ENCODE measurements at places on chromosomes 5 and 9.

DNA sequence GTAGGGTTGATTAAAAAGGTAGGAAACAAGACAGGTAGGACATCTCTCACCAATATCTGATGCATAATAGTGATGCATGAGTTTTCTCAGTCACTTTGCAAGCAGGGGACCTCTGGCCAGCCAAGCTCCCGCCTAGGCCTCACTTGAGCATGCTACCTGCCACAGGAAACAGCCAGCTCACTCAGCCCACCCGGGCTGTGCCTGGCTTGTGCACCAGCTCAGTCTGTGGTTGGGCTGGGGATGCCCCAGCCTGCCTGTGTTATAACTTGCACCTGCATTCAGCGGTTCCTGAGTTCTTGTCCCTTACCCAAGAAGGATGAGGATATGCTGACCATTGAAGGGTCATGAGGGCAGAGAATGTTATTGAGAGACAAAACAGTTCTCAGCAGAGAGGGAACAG, 172.8 kb upstream of the PLCXD3 start:
- no peak overlapping the region for H3K27ac ChIP-seq
- H3K27me3 ChIP-seq = no peaks in the 10 kb centered on the region
- no peak for DNase-seq
- no peak overlapping the region for H3K4me3 ChIP-seq
- no peaks in the 10 kb centered on the region for H3K4me1 ChIP-seq
- no peaks in the 10 kb centered on the region for H3K36me3 ChIP-seq

DNA sequence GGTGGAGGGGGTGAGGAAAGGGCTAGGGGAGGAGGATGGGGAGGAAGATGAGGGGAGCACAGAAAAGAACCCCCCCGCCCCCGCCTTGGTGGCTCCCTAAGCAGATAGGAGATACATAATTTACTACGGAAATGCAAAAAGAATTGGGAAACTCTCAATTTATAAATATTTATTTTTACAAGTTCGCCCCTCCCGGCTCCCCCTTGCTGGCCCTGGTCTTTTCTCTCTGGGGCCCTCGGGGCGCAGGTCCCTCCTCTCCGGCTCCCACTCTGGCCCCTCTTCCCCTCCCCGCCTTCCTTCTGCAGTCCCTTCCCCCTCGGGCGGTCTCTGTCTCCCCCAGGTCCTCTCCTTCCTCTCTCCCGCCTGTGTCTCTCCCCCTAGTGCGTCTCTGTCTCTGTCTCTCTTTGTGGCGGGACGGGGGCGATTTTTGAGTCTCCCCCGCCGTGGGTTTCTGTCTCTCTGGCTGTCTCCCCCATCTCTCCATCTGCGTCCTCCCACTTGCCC, 173.6 kb upstream of the IER5L start:
- no peaks in the 10 kb centered on the region for H3K36me3 ChIP-seq
- DNase-seq = no peak
- H3K27me3 ChIP-seq = no peaks in the 10 kb centered on the region
- H3K4me3 ChIP-seq = peak overlapping the region; percentile 35

- H3K4me1 ChIP-seq = peaks cover 7% of the 10 kb centered on the region
- H3K36me3 ChIP-seq = no peaks in the 10 kb centered on the region
- no peak overlapping the region for H3K27ac ChIP-seq
- DNase-seq = no peak
- H3K4me3 ChIP-seq = no peak overlapping the region
- peaks cover 31% of the 10 kb centered on the region for H3K27me3 ChIP-seq
These were observed 123.1 kb downstream of the PAPPA start for GRCh38 chr9:116276651-116277121.

GRCh38 chr5:94345257-94345656, 273.1 kb downstream of the KIAA0825 start:
- no peaks in the 10 kb centered on the region for H3K4me1 ChIP-seq
- no peak overlapping the region for H3K4me3 ChIP-seq
- no peak overlapping the region for H3K27ac ChIP-seq
- H3K27me3 ChIP-seq = no peaks in the 10 kb centered on the region

GRCh38 chr5:69312459-69313160, 20.0 kb downstream of the CCDC125 start:
- H3K27ac ChIP-seq = no peak overlapping the region
- H3K4me1 ChIP-seq = no peaks in the 10 kb centered on the region
- no peak overlapping the region for H3K4me3 ChIP-seq
- no peak for DNase-seq
- no peaks in the 10 kb centered on the region for H3K27me3 ChIP-seq
- no peaks in the 10 kb centered on the region for H3K36me3 ChIP-seq

DNA sequence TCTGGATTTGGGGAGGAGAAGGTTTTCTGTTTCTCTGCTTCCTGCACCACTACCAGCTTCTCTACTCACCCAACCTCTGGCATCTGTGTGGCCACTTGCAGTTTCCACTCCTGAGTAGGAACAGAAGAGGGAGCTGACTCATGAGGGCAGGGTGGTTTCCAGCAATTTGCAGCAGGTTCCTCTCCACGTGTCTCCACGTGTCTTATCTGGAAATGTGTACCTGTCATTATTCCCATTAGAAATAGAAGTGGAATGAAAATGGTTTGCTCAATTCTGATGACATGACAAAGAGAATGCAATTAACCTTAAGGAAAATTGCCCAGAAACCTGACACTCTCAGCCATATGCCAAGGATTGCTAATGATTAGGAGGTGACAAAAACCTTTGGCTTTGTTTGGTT, 33.0 kb downstream of the EGFLAM start:
- 0 out of 2 replicates have a peak, but pooled peaks cover 2% of the 10 kb centered on the region for H3K4me1 ChIP-seq
- no peak for DNase-seq
- H3K4me3 ChIP-seq = no peak overlapping the region
- no peak overlapping the region for H3K27ac ChIP-seq
- no peaks in the 10 kb centered on the region for H3K36me3 ChIP-seq

DNA sequence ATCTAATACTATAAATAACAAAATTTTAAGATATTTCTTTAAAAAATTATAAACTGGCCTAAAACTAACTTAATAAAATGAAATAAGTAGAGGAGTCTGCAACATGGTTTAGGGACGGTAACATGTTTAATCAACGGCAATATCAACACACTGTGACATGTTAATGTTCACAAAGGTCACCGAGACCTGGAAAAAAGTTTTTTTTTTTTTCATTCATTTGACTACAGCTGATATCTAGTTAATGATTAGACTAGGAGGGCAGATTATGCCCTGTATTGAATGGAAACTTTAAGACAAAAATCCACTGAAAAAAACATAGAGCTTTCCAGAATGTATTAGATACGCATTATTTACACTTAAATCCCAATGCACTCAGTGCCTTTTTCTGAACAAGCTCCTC, 67.0 kb upstream of the CDK5RAP2 start:
- no peak overlapping the region for H3K27ac ChIP-seq
- no peaks in the 10 kb centered on the region for H3K36me3 ChIP-seq
- no peak for DNase-seq
- no peaks in the 10 kb centered on the region for H3K27me3 ChIP-seq

Data from iPS DF 6.9 (cell line).